Stimulated activated CD4-positive, alpha-beta T cell treated with anti-CD3 and anti-CD28 coated beads, TNF-alpha, amount 100 ng/mL, for 1 hour (primary cell): ENCODE measurements at places on chromosomes 11 and 22.

DNA sequence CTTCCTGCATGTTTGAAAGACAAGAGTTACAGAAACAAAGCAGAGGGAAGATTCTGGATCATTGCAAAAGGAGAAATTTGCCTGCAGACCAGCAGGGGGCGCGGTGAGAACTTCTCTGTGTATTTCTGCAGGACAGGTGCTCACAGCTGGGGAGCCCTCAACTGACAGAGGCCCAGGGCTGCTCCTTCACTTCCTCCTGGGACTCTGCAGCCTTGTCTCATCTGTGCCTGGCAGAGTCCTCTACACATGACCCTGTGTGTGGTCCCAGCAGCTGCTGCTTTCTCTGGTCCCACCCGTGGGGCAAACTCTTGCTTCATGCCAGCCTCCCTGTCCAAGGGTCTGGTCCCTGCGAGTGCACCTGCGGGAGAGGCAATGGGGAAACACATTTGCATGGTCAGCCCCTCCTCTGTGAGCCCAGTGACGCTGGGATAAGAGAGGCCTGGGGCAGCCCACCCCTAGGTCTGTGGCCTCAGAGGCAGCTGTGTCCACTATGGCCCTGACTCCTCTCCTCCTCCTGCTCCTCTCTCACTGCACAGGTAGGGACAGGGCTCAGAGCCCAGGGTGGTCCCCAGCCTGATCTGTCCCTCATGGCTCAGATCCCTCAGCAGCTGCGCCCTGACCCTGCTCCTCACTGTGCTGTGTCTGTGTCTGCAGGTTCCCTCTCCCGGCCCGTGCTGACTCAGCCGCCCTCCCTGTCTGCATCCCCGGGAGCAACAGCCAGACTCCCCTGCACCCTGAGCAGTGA is 43.2 kb upstream of the VPREB1 start:
- DNase-seq = no peak

DNA sequence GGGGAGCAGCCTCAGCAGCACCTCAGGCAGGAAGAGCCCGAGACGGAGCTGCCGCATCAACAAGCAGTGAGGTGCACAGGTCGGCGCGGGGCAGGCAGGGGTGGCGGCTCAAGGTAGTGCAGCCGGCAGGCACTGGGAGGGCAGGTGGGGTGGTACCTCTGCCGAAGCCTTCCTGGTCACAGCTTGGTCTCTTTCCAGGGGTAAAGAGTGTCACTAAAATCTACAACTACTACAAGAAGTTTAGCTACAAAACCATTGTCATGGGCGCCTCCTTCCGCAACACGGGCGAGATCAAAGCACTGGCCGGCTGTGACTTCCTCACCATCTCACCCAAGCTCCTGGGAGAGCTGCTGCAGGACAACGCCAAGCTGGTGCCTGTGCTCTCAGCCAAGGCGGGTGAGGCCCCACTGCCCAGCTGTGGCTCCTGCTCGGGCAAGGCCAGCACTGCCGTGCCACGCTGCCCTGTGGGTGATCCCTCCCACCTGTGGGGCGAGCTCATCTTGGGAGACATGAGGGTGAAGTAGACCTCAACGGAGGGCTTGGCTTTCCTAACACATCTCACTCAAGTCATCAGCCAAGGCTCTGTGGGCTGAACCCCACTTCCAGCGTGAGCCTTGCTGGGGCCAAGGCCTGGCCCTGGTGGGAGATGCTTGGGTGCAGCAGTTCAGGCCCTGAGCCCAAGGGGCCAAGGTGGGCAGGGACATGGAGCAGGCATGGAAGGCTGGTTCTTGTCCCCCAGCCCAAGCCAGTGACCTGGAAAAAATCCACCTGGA is 13.6 kb downstream of the GATD1 start:
- DNase-seq = no peak

DNA sequence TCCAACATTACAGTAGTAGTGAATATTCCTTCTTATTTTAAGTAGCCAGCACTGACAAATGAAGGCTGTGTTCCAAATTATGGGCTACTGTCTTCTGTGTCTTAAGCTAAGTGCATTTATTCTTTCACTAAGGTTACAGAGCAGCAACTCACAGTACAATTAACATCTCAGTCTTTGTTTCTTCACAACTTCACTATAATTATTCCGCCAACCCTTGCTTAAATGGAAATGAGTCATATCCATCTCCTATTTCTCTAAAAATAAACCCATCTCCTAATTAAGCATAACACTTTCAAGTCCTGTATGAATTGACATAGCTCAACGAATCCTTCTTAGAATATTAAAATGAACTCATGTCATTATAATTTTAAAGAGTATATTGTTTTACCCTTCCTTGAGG is 6.7 kb downstream of the ETS1 start:
- no peak for DNase-seq

GRCh38 chr22:38871360-38872171 is 450 bp downstream of the CBX6 start:
- no peak for DNase-seq

DNA sequence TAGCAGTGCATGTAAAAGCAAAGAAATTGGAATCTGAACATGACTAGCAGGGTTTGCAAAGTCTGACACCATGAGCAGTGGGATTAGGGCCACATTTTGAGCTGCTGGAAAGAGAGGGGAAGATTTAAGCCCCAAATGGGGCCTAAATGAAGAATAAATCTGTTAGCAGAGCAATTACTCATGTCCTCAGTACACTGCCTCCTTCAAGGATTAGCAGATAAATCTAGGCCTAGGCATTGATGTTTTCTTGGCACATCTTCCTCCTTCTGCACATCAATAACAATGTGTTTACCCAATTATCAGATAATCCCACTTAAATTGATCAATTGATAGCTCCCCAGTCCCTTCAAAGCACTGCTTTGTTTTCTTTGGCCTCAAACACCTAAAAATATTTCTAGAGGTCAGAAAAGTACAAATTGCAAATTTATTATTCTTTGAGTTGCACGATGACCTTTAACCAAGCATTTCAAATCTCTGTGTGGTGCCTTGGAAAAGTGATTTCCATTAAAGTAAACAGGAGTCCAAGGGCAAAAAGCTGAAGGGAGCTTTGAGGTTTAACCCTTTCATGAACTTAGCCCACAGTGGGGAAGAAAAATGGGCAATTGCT is 514.7 kb upstream of the CHORDC1 start:
- no peak for DNase-seq

DNA sequence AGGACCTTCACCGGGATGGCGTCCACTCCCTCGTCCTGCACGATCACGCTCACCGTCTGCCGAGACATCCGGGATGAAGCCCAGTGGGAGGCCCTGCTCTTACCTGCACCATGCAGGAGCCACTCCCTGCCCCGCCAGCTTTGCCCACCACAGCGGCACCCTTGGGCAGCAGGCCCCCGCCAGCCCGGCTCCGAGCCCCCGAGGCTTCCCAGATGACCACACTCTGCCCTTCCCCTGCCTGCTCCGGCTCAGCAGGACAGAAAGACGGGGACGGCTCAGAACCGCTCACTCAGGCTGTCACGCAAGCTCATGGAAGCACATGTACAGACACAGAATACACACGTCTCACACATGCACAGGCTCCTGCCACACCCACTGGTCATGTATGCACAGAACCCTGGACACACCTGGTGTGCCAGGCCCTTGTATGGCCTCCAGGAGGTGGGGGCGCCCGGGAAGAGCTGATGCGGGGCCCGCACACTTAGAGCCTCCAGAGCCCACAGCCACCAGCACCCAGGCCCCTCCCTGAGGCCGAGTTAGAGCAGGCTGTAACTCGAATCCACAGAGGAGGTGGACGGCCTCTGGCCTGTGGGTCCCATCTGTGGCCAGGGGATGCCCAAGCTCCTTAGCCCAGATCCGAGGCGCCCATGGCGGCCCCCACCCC is 8.9 kb upstream of the MAPK11 start:
- no peak for DNase-seq

DNA sequence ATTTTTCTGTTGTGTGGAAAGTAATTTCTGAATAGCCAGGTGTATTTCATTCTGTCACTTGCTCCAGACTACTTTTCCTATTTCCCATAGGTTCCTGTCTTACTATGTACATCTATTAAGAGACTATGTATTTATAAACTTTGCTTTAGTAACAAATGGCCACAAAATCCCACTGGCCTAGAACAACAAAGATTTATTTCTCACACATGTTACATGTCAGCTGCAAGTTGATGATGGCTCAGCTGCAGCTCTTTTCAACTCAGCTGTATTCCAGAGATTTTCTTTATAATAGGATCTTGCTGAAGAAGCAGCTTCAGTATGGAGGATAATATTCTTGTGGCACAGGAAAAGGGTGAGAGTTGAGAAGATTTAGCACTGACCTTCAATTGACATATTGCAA is 539.6 kb upstream of the LRRC4C start:
- no peak for DNase-seq

DNA sequence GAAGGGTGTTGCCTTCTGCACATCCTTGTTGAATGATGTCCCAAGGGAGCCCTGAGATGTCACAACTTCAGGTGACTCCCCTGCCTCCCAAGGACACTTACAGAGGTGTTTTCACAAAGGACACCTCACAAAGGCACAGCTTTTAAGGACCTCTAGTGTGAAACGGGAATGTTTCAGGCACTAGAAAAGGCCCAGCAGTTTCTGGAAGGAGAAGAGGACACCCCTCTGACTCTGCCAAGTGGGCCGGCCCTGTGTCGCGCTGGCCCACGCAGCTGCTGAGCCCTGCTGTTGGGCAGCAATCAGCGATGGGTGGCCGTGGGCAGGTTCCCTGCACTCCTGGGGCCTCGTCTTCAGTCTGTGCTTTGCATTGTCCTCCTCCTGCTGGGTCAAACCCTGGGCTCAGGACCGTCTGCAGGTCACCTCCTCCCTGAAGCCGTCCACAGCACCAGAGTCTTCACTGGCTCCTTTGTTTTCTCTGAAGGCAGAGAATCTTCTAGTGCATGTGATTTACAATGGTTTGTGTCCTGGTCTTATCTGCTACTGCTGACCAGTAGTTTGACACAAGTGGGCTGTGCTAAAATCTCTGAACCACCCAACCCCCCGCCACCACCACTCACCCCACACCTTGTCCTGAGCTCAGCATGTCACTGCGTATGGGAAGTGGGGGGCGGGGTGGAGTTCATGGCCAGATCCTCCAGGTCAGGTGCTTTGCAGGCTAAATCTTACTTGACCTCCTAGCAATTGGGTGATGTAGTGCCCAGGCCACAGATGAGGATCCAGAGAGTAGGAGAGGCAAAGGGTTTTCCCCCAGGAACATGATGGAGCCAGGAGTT is 3.2 kb downstream of the LINC01488 start:
- no peak for DNase-seq

GRCh38 chr11:19013181-19013857 is 47.2 kb downstream of the MRGPRX2 start:
- no peak for DNase-seq

- no peak for DNase-seq
Measured at GRCh38 chr22:48594016-48594756, 1233.5 kb downstream of the BRD1 start.

DNA sequence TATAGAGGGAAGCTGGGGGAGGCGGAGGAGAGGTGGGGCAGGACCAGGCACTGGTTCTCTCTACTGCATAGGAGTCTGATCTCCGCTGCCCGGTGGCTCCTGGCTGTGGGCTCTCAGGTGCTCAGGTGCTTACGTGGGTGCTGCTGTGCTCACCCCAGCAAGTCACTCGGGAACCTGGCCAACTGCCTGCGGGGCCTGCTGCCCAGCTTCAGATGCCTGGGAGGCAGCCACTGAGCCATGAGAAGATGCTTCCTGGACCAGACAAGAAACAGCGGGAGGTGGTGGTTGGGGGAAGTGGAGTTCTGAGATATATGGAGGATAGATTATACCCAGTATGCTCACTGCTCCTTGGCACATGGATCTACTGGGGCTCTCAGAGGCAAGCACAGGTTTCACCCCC is 1303.4 kb downstream of the TBC1D22A start:
- DNase-seq = no peak

GRCh38 chr11:65502555-65503367 is 3.9 kb downstream of the MALAT1 start:
- DNase-seq = no peak

GRCh38 chr11:32092581-32093170 is 1.8 kb downstream of the RCN1 start:
- no peak for DNase-seq

DNA sequence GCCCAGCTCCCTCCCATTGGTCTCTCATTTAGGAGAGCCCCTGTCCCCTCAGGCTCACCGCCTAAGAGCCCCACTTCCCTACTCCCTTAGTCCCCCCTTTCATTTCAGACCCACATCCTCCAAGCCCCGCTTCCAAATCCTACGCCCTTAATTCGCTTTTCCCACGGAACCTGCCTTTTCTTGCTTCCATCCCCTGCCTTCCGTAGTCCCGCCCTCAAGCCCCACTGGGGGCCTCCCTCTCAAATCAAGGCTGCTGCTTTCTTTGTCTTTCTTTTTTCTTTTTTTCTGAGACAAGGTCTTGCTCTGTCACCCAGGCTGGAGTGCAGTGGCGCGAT is 396 bp downstream of the CCDC157 start:
- DNase-seq = no peak

GRCh38 chr22:39454385-39454871 is 2.4 kb upstream of the MGAT3 start:
- no peak for DNase-seq

DNA sequence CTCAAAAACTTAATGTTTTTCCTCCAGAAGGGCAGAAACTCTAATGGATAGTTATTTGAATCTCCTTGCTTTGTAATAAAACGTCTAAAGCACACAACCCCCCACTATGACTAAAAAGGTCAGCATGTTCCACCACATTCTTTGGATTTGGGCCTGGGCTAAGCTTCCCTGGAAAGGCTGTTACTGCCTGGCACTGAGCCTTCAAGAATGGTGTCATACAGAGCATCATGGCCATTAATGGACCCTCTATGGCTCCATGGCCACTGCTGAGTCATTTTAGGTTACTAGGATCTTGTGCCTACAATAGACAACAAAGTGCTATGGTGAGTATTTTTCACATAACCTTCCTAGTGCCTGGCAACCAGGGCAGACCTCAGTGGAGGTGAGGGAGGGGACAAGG is 242.6 kb upstream of the FAT3 start:
- no peak for DNase-seq

GRCh38 chr11:2691355-2691761 is 8.4 kb downstream of the KCNQ1OT1 start:
- no peak for DNase-seq

DNA sequence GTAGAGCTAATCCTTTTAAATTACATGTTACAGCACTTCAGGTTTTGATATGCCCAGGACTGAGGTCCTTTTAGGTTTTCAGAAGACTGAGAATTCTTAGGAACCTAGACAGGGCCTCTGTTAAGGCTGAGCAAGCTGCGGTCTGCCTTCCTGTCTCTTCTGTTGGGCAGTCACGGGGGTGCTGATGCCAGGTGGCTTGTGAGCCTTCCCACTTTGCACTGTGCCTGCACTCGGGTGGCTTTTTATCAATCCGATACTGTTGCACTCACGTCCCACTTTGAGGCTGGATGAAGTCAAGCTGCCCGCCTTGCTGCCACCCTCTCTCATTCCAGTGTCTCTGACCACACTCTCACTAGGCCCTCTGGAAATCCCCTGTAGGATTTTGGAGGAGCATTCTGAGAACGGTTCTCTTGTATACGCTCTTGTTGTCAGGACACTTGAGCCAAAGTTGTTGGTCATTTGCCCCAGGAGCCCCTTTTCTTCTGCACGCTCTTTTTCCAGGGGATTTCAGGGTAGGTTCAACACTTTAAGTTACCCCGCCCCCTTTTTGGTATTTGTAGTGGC is 141.8 kb downstream of the TEAD1 start:
- DNase-seq = no peak
